Femur (tissue), 1 donor: ENCODE measurements at places on chromosomes 7 and 10.

- no peak for DNase-seq
Observed at GRCh38 chr7:64992971-64993370, 2.1 kb upstream of the ZNF117 start.

- DNase-seq: no peak
Observed at GRCh38 chr7:123135960-123136359, 63.8 kb downstream of the SLC13A1 start.

GRCh38 chr7:94364816-94365215 lies 29.9 kb upstream of the COL1A2 start:
- no peak for DNase-seq

DNA sequence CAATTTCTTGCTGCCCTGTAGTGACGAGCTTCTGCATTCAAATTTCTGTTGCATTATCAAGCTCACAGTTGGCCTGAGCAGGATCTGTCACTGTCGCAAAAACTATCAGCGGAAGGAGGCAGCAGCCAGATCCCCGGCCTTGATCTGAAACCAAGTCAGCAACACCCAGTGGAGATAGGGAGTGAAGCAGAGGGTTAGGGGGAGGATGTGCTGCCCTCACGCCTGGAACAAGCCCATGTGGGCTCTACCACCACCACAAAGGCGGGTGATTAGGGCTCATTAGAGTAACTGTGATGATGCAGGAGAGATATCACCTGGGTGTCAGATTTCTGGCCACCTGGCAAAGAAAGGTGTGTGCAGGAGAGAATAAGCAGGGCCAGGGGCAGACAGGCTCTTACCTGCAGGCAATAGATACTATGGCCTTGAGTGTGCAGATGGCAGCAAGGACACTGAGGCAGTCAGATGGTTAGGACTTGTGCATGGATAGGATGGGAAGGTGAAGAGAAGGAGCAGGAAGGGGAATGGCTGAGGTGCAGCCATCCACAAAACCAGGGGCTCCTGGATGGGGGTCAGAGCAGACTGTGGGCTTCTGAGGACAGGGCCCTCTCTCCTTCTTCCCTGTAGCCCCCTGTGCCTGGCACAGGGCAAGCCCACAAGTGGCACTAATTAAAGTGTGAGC lies 417.3 kb downstream of the RPS24 start:
- no peak for DNase-seq

DNA sequence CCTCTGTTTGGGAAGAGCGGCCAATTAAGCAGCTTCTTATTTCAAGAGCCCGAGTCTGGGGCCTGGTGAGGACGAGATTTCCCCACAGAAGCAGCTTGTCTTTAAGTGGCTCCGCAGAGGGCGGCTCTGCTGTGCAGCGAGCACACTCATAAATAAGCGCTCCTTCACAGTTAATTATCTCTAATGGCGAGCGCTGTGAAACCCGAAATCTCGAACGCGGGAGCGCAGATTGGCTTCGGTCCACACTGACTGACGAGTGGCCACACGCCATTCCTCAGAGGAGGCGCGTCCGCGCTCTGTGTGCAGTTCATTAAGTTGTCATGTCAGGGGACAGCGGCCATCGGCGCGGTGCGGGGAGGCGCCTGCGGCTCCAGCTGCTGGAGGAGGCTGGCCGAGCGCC lies 560.9 kb downstream of the DNAJB6 start:
- no peak for DNase-seq

DNA sequence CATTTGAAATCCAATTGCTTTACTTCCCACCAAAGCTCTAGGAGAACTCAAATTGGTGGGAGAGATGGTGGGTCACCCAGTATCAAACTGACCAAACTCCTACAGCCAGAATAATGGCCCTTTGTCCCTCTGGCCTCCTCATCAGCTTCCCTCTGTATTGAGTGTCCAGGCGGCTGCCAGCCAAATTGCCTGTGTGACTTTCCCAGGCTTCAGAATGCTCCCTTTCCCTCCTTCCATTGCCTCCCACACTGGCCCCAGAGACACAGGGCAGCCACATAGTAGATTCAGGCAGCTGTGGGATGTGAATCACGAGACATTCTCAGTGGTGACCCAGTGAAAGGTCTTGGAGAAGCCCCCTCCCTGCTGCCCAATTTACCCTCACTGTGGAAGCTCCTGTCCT lies 12.7 kb upstream of the VDAC2 start:
- no peak for DNase-seq

- DNase-seq: no peak
Observed at GRCh38 chr7:26081638-26082037, 70.4 kb upstream of the NFE2L3 start.

DNA sequence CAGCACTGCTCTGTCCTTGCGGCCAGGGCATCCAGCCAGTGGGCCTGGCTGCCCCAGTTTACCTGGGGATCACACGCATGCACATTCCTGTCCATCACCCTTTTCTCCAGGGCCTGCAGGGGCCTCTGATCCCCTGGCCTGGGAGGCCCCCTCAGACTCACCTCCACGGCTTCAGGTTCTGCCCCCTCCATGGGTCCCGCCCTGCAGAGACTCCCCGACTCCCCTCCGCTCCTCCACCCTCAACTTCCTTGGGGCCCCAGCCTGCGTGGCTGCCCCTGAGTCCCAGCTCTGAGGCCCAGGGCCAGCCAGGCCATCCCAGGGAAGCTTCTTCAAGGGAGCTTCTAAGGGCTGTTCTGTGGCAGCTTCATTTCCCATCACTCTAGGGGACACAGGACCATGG lies 324.1 kb downstream of the TCERG1L start:
- DNase-seq: no peak

GRCh38 chr10:17782921-17783665 lies 26.1 kb upstream of the MRC1 start:
- no peak for DNase-seq

DNA sequence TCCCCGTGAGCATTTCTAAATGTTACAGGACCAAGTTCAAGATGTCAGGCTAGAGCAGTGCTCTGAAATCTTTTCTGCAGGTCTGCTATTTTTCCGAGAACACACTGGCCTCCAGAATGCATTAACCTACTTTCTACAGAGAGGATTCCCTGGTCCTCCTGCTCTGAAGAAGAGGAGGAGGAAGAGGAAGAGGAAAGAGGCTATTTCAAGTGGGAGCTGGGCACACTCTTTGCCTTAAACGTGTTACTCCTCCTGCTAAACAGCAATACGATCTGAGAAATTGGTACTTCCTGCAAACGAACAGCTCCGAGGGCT lies 157.4 kb downstream of the FRMD4A start:
- DNase-seq: no peak
